ENCODE measurements at places on chromosomes 16 and 17.

- no peak for DNase-seq
Measured at GRCh38 chr16:3481696-3482658, 13.3 kb downstream of the C16orf90 start.

- no peak for DNase-seq
Measured at GRCh38 chr16:4609200-4610010, 5.3 kb downstream of the UBALD1 start.

DNA sequence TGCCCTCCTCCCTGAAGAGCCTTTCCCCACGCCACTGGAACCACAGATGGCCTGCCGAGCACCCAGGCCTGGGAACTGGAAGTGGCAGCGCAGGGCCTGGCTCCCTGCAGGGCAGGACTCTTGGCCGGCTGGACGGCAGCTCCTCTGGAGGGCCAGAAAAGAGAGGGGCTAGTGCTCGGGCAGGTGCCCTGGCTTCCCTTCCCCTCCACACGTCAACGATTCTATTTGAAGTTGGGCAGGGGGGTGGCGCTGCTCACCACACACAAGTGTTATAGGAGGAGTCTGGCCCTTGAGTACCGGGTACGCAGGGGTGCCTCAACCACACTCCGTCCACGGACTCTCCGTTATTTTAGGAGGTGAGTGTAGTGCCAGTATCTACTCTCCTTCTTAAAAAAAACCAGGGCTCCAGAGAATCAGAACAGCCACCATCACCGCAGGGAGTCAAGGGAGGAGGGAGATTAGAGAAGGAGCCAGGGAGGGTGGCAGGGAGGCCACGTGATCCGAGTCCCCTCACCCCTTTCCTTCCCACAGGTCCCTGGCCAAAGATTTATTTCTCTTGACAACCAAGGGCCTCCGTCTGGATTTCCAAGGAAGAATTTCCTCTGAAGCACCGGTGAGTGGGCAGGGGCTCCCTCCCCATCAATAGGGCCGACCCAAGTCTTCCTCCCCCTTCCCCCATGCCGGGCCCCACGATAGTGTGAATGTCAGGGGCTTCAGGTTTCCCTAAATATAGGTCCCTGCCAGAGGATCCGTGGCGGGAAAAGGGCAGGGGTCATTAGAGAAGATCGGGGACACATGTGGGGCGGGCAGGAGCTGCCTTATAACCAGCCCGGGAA is 1.4 kb upstream of the ALDOA start:
- no peak for DNase-seq

DNA sequence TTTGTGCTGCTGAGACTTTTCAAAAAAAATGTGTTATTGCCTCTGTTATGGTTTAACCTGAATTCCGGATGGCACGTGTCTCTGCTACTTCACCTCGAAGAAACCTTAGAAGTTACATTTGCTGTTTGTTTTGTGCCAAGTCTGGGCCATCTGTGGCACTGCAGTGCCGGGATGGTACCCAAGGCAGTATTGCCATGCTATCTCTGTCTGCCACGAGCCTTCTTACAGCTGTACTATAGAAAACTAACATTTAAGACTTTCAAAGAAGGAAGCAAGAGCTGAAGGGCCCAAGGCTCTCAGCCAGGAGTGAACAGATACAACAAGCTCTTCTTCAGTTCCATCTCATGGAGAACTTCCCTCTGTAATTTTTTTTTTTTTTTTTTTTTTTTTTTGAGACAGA is 73.7 kb upstream of the NOL11 start:
- DNase-seq = no peak

GRCh38 chr16:2036200-2036966 is 9.7 kb downstream of the NHERF2 start:
- DNase-seq = no peak

DNA sequence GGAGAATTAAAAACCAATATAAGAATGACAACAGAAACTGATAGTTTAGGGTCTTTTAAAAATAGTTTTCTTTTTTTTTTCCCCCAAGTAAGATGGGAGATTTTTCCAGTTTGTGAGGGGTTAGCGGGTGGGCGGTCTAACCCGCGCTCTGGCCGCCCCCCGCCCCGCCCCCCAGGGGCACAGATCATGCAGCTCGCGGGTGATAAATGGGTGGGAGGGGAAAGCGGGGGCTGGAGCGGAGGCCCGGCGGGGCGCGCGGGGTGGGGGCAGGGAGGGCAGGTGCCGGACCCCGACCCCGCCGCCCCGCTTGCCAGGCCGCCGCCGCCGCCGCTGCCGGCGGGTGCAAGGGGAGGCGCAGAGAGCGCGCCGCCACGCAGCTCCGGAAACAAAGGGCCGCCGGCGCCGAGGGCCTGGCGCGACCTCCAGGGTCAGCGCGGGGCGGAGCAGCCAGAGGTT is 60.1 kb upstream of the GSE1 start:
- DNase-seq = no peak

DNA sequence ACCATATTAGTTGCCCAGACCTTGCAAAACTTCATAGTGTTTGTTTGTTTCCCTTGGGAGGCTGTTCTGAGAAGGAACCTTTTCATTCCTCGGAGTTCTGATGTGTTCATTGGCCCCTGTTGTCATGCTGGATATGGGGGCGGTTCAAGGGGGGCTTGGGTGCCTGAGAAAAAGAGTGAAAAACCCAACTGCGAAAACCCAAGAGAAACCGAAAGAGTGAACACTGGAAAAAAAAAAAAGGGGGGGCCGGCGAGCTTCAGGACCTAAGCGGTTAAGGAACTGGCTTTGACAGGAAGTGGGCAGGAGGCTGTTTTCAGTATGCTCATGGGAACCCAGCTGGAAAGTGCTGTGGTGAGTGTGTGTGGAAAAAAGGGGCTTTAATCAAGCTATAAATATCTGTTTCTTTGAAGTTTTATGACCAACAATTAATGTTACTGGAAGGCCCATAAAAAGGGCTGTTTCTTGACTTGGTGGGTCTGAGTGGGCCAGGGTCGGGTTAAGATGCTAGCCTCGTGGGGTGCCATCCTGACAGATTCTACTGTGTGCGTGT is 510.7 kb downstream of the MAF start:
- DNase-seq = no peak

DNA sequence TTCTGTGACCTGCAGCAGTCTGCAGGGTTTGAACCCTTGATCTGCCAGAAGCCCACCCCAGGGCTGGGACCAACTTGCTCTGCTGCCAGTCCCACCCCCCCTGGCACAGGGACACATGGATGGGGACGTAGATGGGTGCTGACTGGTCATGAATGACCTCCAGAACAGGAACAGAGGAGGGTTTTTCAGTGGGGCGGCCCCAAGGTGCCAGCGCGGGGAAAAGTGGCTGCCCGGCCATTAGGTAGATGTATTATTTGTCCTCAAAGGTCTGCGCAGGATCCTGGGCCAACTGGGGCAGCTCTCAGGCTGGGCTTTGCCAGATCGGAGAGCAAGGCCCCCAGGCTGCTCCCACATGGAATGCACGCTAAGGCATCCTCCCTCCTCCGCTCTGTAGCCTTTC is 265.2 kb upstream of the TNRC6C start:
- no peak for DNase-seq
